ENCODE measurements at places on chromosomes 6 and 20. TPM values are rescaled to one million over a fixed set of nuclear protein-coding genes. Genes with fewer than 3 reads are reported as not detected.

Gene FANCE
- 8.1 TPM for total RNA-seq

Gene TDRD6
- 0.20 TPM for total RNA-seq

Gene SEMG1
- total RNA-seq: not detected

Gene CLPSL1
- total RNA-seq: not detected

Gene HCRTR2
- not detected for total RNA-seq

Gene KHDC1
- 2.6 TPM for total RNA-seq

Measured in subcutaneous preadipocyte (primary cell).